KG1 (cell line): ENCODE measurements at places on chromosomes 7 and 10.

GRCh38 chr7:44154703-44155102 lies 13.6 kb upstream of the MYL7 start:
- DNase-seq: no peak

GRCh38 chr10:102467971-102468438 lies 16.7 kb upstream of the C10orf95 start:
- DNase-seq: no peak

GRCh38 chr7:69761290-69761922 lies 163.1 kb downstream of the AUTS2 start:
- DNase-seq: no peak

DNA sequence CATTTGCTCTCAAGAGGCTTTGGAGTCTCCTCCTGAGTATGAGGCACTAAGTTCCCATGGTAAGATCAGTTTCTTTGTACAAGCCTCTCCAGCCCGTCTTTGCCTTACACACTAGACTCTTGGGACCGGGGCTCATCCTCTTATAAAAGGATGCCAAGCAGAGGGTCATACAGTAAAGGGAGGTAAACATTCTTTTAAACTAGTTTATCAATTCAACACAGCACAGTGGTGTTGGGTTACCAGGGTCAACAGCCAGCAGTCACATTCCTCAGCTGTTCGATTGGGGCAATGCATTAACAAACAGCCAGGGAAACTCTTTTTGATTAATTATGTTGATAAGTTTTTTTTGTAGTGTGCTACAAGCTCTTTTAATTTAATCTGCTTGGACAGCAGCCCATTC lies 37.8 kb downstream of the HHEX start:
- DNase-seq: no peak

GRCh38 chr10:3293581-3294431 lies 121.2 kb upstream of the PITRM1 start:
- no peak for DNase-seq

DNA sequence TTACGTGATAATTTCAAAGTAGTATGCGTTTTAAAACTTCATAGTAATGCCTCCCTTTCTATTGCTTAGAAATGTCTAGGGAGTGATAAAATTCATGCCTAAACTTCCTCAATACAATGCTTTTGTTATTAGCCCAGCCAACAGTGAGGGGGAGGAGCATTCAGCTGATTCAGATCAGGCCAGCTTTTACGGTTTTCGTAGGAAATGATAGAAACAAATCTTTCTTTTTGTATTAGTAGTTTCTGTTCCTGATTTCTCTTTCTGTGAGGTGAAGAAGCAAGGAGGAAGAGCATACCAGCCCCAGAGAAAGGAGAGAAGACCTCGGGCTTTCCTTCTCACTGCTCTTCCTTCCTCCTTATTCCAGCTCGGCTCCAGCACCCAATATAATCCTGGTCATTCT lies 35.2 kb upstream of the ITPRID1 start:
- no peak for DNase-seq

GRCh38 chr7:98287486-98287959 lies 6.0 kb downstream of the BRI3 start:
- DNase-seq: no peak

DNA sequence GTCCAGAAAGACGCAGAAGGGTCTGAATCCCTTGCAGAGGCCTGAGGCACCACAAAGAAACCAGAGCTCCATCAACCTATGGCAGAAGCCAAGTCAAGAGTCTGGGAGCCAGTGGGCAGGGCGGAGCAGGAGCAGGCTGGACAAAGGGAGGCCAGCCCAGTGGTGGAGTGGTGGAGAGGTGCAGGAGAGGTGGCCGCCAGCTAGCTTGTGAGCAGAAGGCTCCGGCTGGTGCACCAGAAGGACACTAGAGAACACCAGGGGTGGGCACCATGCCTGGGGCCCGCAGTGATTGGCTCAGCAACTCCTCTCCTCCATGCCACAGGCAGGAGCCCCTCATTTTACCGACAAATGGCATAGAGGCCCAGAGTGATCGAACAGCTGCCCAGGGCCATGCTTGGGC lies 186.6 kb downstream of the GRID1 start:
- no peak for DNase-seq

- peak; percentile 8 for DNase-seq
Observed at GRCh38 chr7:131945313-131945911, 389.0 kb upstream of the PODXL start.

- no peak for DNase-seq
Observed at GRCh38 chr10:28788252-28788651, 110.9 kb downstream of the BAMBI start.

DNA sequence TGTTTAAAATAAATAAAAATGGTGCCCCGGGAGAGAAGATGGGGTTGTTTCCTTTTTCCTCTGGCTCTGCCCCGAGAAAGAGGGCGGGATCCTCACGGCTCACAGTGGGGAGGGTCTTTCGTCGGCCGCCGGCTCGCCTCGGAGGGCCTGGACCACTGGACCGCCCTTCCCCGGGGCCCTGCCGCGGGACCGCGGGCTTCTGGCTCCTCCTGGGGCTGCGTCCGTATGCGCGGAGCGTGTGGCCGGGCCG lies 3.5 kb upstream of the IGF2BP3 start:
- no peak for DNase-seq

DNA sequence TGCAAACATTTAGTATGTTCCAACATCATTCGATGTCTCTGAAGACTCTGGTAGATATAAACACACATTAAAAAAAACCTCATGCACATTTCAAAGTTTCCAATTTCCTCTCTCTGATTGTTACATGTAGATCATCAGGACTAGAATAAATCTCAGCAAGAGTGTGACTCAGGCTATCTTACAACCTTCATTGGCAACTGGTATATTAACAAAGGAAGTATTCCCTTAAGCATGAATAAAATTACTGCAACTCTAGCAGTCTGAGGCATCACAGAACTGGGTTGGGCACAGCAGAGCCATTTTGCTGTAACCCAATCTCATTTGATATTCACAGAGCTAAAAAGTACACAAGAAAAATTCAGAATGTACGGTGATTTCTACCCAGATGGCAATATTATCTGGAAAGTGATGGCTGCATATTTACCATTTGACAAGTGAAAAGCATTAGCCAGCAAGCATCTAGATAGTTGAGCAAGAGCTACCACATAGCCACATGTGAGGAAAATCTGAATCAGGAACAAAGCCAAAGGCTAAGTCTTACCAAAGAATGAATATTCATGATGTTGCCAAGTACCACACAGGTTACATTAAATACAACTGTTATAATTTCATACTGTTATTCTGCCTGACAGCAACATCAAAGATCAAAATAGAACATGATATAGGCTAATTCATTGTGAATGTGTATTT lies 232.2 kb downstream of the CRPPA start:
- no peak for DNase-seq

DNA sequence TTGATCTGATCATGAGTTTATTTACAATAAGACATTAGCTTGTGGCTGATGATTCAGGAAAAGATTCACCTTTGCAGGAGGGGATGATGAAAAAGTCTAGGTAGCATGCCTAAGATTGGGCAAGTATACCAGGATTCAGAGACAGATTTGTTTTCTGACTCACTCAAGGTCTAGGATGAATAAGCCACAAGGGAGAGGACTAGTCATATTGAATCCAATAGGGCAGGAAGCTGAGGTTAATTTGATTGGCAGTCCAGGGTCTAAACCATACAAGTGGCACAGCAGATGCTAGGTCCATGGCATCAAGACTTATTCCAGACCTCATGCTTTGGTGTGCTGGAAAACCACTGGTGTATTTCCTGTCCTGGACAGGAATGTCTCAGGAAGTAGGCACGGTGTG lies 1133.4 kb downstream of the XPNPEP1 start:
- no peak for DNase-seq

GRCh38 chr7:30922596-30922995 lies 10.9 kb downstream of the AQP1 start:
- no peak for DNase-seq

GRCh38 chr10:119496273-119496672 lies 46.2 kb downstream of the RGS10 start:
- no peak for DNase-seq

DNA sequence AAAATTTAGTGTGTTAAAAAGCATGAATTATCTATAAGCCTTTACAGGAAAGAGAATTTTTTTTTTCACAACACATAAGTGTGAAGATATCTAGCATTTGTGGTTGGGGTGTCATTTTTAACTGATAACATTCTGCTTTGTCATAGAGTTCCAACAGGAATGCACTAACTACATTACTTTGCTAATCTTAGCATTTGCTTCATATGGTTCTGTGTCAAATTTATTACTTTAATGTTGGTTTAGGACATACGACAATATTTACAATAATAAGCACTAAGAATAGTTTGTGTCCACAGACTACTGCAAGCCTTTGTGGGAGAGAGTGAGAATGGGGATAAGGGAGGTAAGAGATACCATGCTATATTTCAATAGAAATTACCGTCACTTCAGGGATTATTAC lies 40.6 kb upstream of the MAGI2 start:
- DNase-seq: no peak

- DNase-seq: no peak
Observed at GRCh38 chr10:35565602-35566081, 39.5 kb upstream of the GJD4 start.

DNA sequence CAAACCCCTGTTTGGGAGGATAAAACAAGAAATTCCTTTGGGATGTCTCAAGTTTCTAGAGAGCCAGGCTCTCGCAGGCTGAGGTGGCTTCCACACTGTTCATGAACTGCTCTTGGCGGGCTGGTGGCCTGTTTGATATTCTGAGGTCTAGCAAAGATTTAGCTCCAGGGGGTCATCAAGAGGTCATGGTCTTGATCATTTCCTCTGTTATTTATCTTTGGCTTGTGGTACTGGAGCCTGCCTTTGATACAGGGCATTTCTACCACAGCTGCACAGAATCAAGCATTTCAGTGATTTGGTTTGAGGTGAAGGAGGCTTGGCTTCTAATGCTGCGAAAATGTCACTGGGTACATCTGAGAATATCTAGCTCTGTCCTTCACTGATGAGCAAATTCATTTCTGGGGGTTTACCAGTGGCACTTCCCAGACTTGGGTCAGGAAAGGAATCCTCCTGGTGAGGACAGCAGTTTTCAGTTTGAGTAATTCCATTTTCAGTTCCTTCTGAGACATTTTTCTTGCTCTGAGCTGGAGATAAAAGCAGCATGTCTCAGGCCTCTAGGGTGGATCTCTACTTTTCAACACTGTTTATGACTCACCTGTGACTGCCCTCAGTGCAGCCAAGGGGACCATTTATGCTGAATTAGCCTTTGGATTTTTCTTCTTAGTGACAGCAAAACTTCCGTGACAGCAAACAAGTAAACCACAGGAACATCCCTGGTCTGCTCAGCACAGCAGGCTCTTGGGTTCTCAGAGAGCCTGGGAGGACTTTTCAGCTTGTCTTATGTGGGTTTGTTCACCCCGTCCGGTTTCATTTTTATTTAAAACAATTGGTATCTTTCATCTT lies 312.0 kb downstream of the RNLS start:
- no peak for DNase-seq

- no peak for DNase-seq
Observed at GRCh38 chr7:65983965-65984658, 2.1 kb upstream of the GUSB start.

DNA sequence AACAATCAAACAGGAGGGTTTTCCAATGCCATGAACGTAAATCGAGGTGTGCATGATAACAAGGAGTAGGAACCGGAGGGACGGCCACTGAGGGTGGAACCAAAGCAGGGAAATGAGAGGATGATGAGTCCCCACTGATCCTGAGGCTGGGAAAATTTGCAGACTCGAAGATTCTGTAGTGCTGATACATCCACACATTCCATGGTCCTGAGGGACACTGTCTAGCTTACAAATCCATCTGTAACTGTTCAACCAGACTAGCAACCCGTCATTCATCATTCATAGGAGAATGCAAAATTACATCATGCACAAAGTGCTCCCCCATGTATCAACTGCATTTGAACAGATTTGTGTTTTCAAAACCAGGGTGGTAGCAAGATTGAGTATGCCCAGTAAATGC lies 189.7 kb downstream of the PTPRN2 start:
- no peak for DNase-seq

GRCh38 chr7:132249256-132249971 lies 326.9 kb downstream of the PLXNA4 start:
- no peak for DNase-seq

DNA sequence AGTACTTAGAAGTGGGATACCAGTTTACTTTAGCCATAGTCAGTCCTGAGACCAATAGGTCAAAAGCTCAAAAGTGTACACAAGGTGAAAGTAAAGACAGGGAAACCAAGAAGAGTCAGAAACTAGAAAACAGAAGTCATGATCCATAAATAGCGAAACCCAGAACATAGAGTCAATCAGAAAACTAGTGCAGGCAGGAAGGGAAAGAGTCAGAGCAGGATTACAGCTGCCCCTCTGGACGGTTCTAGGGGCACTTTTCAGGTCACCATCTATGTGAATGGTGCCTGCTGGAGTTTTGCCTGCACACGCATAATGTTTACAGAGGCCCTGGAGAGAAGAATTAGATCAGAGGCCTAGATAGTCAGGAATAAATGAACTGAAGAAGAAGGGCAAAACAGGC lies 22.4 kb upstream of the DMTF1 start:
- DNase-seq: no peak

DNA sequence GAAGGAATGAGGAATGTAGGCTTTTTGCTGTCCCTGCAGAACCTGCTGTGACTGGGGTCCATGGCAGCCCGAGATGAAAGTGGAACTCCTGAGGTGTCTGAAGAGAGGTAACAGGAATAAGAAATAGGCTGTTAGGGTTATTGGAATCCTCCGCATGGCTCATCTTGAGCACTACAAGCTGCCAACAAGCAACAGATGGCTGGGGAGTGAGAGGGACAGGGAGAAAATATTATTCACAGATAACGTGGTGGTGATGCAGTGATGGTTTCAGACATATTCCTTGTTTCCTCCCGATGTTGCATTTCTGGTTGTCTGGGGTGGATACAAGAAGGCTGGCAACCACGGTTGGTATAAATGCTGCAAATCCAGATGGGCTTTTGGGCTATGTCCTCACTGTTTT lies 46.1 kb downstream of the AP3M1 start:
- DNase-seq: no peak

GRCh38 chr10:133044401-133044811 lies 43.3 kb upstream of the ADGRA1 start:
- DNase-seq: no peak

GRCh38 chr7:90625562-90625961 lies 29.4 kb downstream of the CDK14 start:
- DNase-seq: no peak

- DNase-seq: no peak
Observed at GRCh38 chr7:13742811-13743210, 246.7 kb downstream of the ETV1 start.
